HuH-7.5 (cell line): ENCODE measurements at places on chromosomes 2 and 18.

GRCh38 chr2:23005469-23005868 lies 379.5 kb upstream of the KLHL29 start:
- DNase-seq, result no peak

DNA sequence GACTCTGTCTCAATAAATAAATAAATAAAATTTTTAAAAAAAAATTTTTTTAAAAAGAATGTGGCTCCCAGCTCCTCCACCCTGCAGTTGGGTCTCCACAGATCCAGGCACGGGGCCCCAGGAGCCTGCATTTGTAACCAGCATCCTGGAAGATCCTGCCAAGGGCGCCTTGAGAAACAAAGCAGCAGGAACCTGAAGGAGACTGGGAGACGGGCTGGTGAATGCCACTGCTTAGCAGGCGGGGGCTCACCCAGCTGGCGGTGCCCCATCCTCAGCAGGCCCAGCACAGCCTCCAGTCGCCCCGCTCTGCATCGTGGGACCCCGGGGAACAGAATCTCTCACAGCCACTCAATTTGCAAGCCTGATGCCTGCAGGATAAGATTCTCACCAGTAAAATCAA lies 187.5 kb upstream of the SALL3 start:
- no peak for DNase-seq

- DNase-seq, result peak; percentile 3
Observed at GRCh38 chr2:222313816-222314215, 15.0 kb upstream of the PAX3 start.

- no peak for DNase-seq
Observed at GRCh38 chr18:24197412-24197811, 58.5 kb downstream of the CABYR start.

- no peak for DNase-seq
Observed at GRCh38 chr2:27901234-27901633, 10.7 kb downstream of the BABAM2 start.

DNA sequence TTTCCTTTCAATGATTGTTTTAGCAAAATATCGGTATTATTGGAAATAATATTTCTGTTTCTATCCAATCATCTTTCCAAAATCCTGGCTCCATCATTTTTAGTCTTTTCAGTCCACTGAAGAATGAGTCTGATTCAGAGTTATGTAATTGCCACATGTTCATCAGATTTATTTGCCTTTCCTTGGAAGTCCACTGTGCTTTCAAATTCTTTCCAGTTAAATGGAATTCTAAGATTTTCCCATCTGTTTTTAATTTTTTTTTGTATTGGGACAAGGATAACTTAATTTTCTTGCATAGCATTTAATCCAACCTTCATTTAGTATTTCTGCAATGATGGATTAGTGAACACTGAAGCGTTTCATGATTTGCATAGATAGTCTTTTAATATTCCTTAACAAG lies 521.5 kb upstream of the NRXN1 start:
- no peak for DNase-seq

DNA sequence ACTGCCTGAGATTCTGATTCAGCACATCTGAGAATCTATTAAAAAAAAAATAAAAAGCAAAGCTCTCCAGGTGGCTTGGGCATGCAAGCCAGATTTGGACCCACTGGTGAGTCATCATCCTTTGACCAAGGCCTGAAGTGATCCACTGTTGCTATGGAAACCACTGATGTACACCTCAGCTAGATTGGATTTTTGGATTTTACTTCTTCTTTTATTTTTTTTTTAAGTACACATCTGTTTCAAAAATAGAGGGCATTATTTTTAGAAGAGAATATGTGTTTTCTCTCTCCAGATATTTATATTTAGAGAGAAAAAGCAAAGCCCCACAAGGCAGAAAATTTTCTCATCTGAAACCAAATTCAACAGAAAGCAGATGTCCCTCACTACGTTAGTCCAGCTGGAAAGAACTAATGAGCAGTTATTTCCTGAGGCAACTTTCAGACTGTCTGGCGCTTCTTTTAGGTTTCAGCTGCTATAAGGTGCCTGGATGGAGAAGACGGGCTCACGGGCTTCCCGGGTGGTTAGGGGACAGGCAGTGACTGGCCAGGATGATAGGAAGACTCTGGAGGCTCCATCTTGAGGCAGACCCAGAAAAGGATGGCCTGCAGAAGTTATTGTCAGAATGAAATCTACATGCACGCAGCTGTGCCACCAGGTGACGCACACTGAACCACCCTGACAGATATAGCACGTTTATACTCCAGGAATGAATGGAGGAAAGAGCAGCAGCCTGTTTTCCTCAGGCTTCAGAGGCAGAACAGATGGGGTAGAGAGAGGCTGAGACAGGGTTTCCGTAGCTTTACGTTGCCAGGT lies 50.5 kb downstream of the MRPL35 start:
- DNase-seq, result no peak
